ENCODE measurements at places on chromosomes 13 and 19.

- DNase-seq: no peak
- H3K36me3 ChIP-seq: no peaks in the 10 kb centered on the region
- H3K4me3 ChIP-seq: no peak overlapping the region
- H3K27ac ChIP-seq: no peak overlapping the region
These were observed 1484.8 kb downstream of the EFNB2 start for GRCh38 chr13:105050686-105051085.

- DNase-seq: peak; percentile 95
- no peak overlapping the region for H3K4me3 ChIP-seq
- H3K27me3 ChIP-seq: no peaks in the 10 kb centered on the region
These were observed 36.0 kb upstream of the RNF17 start for GRCh38 chr13:24727731-24728601.

DNA sequence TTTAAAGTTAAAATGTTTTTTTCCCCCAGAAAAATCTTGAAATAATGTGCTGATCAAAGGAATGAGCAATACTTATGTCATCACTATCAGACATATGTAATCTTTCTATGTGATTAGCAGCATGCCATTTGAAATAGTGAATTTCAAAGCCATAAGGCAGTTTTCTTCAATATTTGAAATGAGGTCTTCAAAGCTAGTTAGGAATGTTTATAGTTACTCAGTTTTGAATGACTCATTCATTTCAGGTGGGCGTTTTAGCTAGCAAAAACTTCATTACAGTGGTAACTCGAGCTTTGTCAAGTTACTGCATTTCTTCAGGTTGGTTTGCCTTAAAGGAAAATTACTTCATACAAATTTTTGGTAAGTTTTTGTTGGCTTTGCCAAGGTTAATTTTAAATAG lies 102.1 kb downstream of the ATP8A2 start:
- DNase-seq: peak; percentile 14
- no peaks in the 10 kb centered on the region for H3K36me3 ChIP-seq

DNA sequence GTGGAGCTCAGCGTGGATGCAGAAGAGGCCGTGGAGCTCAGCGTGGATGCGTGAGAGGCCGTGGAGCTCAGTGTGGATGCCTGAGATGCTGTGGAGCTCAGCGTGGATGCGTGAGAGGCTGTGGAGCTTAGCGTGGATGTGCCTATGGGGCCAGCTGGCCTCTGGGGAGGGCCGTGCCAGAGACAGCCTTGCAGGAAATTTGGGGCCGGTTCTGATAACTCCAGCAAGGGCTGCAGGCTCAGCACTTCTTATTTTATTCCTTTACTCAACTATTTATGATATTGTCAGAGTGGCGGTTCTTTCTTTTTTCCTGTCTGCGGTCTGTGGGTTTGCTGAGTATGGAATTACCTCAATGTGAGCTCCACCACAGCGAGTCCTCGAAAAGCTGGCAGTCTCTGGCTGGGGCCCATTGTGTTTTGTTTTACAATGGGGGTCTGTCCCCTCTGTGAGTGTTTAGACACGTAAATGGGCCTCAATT lies 17.8 kb upstream of the TMEM255B start:
- no peaks in the 10 kb centered on the region for H3K4me1 ChIP-seq
- H3K36me3 ChIP-seq: no peaks in the 10 kb centered on the region
- no peak for DNase-seq

- H3K4me3 ChIP-seq: peak overlapping the region; percentile 17
- DNase-seq: peak; percentile 39
- peaks cover 22% of the 10 kb centered on the region for H3K4me1 ChIP-seq
- no peaks in the 10 kb centered on the region for H3K27me3 ChIP-seq
These were observed 164.5 kb downstream of the RGCC start for GRCh38 chr13:41621716-41622431.

- peaks cover 16% of the 10 kb centered on the region for H3K36me3 ChIP-seq
- no peak overlapping the region for H3K4me3 ChIP-seq
- peak; percentile 38 for DNase-seq
- H3K27me3 ChIP-seq: no peaks in the 10 kb centered on the region
These were observed 6.7 kb downstream of the KHSRP start for GRCh38 chr19:6417713-6418561.

DNA sequence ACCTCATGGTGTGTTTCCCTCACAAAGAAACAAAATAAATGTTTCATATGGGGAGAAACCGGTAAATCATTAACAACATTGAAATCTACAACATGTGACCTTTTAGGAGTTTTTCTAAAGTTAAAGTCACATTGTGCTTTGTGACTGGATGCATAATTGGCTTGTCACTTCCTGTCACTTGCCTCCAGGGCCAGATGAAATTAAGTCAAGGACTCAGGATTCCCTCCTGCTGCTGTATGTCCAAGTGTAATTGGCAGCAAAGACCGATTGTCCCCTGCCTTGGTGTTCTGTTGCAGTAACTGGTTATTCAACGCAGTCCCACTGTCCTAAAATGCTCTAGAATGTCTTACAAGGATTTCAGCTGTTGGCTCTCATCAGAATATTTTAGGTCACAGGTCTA lies 448.2 kb downstream of the LIG4 start:
- peak overlapping the region; percentile 54 for H3K27ac ChIP-seq
- DNase-seq: peak; percentile 16
- no peaks in the 10 kb centered on the region for H3K36me3 ChIP-seq
- no peaks in the 10 kb centered on the region for H3K27me3 ChIP-seq

GRCh38 chr13:106464076-106464475 lies 71.4 kb downstream of the EFNB2 start:
- peaks cover 16% of the 10 kb centered on the region for H3K27me3 ChIP-seq
- H3K4me3 ChIP-seq: no peak overlapping the region
- H3K27ac ChIP-seq: no peak overlapping the region
- H3K4me1 ChIP-seq: no peaks in the 10 kb centered on the region

DNA sequence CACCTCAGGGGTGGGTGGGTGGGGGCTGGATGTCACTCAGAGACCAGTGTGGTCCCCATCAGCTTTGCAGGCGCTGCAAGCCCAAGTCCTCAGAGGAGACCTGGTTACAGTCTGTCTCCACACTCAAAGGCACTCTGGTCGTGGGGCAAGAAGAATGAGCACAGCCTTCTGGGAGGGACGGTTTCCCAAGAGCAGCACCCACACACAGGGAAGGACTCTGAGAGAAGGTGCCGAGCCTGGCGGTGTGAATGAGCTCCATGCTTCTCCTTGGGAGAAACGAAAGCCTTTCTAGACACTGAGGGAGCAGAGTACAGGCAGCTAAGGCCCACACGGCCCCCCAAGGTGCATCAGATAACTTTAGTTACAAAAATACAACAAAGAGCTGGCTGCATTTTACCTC lies 473.6 kb downstream of the FOXO1 start:
- H3K27me3 ChIP-seq: no peaks in the 10 kb centered on the region
- H3K4me1 ChIP-seq: peaks cover 47% of the 10 kb centered on the region
- DNase-seq: peak; percentile 66
- H3K27ac ChIP-seq: peak overlapping the region; percentile 73
- no peaks in the 10 kb centered on the region for H3K36me3 ChIP-seq

- H3K36me3 ChIP-seq: no peaks in the 10 kb centered on the region
- H3K4me3 ChIP-seq: no peak overlapping the region
- peak; percentile 65 for DNase-seq
- peak overlapping the region; percentile 71 for H3K27ac ChIP-seq
- H3K27me3 ChIP-seq: no peaks in the 10 kb centered on the region
- peaks cover 37% of the 10 kb centered on the region for H3K4me1 ChIP-seq
These were observed 64.5 kb upstream of the MED4 start for GRCh38 chr13:48159401-48159800.

DNA sequence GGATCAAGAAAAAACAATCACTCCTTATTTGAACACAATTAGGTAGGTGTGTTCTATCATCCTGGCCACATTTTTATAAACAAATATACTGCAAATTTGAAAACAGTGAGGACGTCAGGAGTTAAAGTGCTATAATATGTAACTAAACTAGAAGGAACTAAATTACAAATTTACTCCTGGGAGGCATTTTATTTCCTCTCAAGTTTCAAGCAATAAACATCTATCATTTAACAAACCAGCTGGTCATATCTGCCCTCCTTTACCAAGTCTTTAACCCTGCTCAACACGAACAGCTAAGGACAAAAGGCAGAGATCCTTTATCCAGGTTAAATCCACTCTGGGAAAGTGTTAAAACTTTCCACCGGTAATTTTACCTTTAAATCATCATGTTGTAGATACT lies 26.5 kb downstream of the ANKRD10 start:
- no peak for DNase-seq
- no peaks in the 10 kb centered on the region for H3K4me1 ChIP-seq
- no peaks in the 10 kb centered on the region for H3K27me3 ChIP-seq
- peaks cover 11% of the 10 kb centered on the region for H3K36me3 ChIP-seq
- no peak overlapping the region for H3K4me3 ChIP-seq

- H3K4me3 ChIP-seq: no peak overlapping the region
- no peak for DNase-seq
These were observed 20.8 kb downstream of the PLEKHJ1 start for GRCh38 chr19:2215281-2215751.

DNA sequence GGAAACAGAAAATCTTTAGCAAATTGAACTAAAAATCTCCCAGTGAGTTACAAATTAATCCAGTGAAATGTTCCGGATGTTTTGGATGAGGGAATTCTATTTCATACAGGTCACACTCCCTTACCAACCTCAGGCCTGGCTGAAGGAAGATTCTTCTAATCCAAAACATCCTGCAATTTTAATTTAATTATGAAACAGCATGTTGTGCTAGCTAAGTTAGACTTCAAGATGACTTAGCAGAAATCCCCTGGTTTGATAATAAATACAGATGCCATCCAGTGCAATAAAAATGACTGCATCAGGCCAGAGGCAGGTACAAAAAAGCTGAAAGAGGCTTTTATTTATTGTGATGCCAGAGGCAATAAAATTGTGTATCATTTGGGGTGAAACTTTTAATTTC lies 96.7 kb upstream of the CLDN10 start:
- H3K4me3 ChIP-seq: no peak overlapping the region
- H3K36me3 ChIP-seq: no peaks in the 10 kb centered on the region
- no peaks in the 10 kb centered on the region for H3K4me1 ChIP-seq
- no peak overlapping the region for H3K27ac ChIP-seq
- peaks cover 27% of the 10 kb centered on the region for H3K27me3 ChIP-seq

- H3K27ac ChIP-seq: no peak overlapping the region
- no peaks in the 10 kb centered on the region for H3K4me1 ChIP-seq
- H3K27me3 ChIP-seq: no peaks in the 10 kb centered on the region
- no peak for DNase-seq
- no peak overlapping the region for H3K4me3 ChIP-seq
These were observed 213.7 kb downstream of the SLITRK5 start for GRCh38 chr13:87884884-87885283.
